SK-MEL-5 (cell line): ENCODE measurements at places on chromosomes 11 and 22. TPM values are rescaled to one million over a fixed set of nuclear protein-coding genes. Genes with fewer than 3 reads are reported as not detected.

DNA sequence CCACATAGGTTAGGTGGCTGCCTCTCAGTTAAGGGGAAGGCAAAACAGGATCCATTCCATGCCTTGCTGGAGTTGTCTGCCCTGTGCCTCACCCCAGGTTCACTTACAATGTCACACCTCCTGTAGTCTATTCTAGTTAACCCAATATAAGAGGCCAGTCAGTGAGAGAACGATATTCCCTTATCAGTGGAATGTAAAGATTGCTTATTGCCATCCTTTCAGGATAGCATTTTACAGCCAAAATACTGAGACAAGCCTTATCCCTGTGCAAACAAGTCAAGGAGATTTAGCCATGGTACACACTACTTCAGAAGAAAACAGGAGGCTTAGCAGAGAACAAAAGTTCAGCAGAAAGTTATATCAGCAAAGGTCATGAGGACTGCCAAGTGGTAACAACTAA is 5.5 kb downstream of the CYP2R1 start:
- no peak for DNase-seq

DNA sequence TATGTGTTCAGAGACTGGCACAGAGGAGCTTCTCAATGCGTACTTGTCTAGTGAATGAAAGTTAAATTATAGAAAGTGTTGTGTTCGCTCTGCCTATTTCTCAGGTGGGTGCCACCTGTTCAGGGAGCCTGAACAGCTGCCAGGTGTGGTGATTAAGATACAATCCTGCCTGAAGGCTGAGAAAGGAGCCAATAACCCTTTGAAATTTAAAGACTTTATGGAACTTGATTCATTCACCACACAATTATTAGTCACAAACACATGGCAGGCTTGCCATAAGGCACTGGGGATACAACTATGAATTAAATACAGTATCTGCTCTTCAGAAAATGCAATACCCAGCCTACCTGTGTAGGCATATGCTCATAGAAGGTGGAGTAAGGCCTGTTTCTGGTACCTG is 92.9 kb upstream of the AMOTL1 start:
- DNase-seq, result no peak

MYBPC3 gene
- total RNA-seq, result not detected in 2 replicates

DNA sequence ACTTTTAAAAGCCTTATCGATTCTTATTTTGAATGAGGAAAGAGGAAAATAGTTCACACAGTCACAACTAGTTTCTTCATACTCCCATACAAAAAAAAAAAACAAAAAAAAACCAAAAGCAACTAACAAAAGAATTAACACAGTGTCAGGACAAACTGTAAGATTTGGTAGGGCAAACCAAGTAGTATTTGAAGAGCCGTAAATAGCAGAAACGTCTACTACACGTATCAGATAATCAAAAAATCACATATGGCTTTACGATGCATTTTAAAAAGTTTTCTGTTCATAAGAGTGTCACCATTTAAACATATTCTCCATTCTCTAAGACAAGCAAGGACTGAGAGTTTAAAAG is 2.3 kb downstream of the PICALM start:
- no peak for DNase-seq

DNA sequence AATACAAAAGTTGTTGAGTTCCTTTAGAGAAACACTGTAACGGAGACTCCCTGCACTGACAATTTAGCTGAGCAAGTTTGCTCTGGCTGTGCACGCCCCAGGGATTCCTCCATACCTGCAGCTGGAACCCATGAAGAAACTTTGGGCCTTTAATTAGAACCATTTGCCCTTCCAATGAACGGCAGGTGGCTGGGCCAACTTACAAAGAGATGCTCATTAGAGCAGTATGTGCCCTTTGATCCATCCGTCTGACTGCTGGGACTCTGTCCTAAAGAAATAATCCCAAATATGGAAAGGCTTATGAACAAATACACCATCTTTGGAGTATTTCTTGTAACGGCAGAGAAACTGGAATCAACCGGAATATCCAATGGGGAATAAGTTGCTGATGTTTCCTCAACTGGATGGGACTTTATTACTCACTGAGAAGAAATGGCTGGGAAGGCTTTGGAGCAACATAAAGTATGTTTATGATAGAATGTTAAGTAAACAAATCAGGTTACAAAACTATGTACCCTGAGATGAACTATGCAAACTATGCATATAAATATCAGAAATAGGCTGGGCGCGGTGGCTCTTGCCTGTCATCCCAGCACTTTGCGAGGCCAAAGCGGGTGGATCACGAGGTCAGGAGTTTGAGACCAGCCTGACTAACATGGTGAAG is 24.4 kb upstream of the FBLN1 start:
- no peak for DNase-seq

DNA sequence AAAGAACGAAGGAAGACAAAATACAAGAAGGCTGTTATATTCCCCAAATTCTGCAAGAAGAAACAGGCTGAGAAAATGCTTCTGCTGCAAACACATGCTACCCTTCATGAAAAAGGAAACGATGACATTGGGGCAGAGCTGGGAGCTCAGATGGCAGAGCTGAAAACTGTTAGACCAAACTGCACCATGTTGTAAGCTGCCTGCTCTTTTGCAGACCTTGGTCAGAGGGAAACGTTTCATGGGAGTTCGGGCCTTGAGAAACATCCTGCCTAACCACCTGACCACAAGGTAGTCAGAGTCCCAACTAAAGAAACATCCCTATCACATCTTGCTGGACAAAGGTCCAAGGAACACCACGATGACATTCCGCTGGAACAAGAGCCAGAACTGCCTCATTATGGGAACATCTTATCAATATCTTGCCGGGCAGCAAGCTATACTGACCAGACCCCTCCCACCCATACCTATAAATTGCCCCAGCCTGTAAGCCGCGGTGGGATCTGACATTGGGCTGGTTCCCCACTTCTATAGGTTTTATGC is 110.7 kb upstream of the CTSC start:
- no peak for DNase-seq
